ENCODE measurements at places on chromosomes 5 and 9.

DNA sequence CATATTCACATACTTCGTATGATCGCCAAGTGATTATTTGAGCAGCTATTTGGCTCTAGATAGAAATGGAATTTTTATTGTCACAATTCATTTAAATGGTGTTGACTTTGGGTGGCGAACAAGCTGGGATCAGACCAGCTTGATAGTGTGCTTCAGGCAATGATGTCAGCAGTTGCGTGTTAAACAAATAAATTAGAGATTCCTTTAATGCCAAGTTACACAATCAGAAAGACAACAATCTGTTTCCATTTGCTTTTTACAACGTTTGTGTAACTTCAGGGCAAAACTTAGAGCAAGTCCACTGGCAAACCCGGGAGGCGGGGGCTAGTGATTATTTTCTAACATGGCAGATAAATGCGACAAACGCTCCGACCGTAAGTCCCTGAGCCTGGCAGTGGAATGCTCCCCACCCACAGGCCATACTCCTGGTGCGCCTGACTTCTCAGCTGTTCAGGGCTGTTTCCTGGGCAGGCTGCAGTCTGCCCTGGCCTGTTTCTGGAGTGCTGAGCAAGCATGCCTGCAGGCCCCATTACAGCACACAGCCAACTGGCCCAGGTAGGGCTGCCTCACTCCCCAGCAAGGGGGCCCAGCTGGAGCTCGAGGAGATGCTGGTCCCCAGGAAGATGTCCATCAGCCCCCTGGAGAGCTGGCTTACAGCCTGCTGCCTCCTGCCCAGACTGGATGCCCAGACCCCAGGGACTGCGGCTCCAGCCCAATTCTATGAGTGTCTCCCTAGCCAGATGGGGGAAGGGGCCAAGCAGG lies 88.7 kb downstream of the BASP1 start:
- peak; percentile 46 for DNase-seq

DNA sequence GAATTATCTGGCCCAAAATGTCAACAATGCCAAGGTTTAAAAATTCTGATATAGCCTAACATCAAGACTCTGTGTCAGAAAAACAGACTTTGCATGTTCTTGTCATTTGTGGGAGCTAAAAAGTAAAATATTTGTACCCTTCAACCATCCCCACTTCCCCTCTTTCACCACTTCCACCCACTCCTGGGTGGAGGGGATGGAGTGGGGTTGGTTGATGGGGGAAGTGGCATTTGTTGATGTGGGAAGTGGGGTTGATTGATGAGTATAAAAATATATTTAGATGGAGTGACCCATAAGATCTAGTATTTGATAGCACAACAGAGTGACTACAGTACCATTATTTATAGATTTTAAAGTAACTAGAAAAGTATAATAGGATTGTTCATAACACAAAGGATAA lies 55.0 kb upstream of the C9orf72 start:
- no peak for DNase-seq

DNA sequence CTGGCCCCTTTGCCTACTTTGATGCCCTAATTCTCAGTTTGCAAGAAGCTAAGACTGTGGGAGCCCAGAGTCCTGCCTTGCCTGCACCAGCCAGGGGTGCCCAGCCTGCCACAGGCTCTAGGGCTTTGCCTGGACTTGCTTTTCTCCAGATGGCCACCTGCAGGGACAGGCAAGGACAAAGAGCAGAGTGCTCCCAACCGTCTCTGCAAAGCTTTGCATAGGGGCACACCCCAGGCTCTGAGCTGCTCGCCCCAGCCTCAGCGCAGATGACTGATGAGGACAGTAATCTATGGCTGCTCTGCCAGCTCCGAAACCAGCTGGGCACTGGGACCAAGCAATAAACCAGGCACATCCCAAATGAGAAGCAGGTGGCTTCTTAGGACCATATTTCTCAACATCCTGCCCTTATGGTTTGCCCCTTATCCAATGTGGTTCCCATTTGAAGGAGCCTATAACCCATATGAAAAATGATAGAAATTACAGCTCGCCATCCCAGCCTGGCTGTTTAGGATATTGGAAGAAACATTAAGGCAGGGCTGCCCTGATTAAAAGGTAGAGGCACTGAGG lies 25.4 kb upstream of the TCF7 start:
- peak; percentile 32 for DNase-seq

GRCh38 chr9:8666060-8666459 lies 866.5 kb upstream of the DMAC1 start:
- DNase-seq = no peak

GRCh38 chr9:92325991-92326500 lies 293 bp downstream of the CENPP start:
- DNase-seq = peak; percentile 41

DNA sequence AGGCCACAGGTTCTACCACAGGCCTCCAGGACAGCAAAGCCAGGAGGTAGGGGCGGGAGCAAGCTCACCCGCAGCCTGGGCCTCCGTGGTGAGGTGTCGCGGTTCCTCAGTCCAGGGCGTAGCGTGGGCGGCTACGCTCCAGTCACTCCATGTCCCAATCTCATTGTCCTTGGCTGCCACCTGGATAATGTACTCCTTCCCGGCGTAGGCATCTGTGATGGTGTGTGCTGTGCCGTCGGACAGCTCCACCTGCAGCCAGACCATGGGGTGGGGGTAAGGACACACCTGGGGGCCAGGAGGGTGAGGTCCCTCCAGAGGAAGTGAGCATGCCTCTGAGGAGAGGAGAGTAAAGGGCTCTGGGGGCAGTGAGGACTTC lies 29.8 kb upstream of the ENHO start:
- DNase-seq = no peak

DNA sequence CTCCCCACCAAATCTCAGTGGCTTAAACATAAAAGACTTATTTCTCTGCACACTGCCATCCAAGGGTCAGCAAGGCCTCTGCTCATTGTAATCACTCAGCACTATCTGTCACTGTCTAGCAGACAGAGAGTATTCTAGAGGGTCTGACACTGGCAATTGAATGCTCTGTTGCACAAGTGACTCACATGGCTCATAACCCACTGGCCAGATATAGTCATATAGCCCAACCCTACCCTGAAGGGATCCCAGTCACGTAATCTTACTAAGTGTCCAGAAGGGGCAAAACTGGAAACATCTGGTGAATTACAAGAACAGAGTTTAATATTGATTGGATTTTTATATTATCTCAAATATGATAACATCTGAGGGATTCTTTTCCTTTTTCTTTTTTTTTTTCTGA lies 80.7 kb downstream of the TSSK1B start:
- no peak for DNase-seq

GRCh38 chr5:137888863-137889759 lies at the start of gene PKD2L2:
Gene PKD2L2, plus strand, starts transcription at chr5:137889457. Its CDS starts 35 bp downstream, at chr5:137889492.
- DNase-seq = no peak

- DNase-seq = no peak
Observed at GRCh38 chr9:77161966-77162365, 15.4 kb upstream of the VPS13A start.

- DNase-seq = peak; percentile 83
Observed at GRCh38 chr5:124650147-124650561, 96.3 kb downstream of the ZNF608 start.

DNA sequence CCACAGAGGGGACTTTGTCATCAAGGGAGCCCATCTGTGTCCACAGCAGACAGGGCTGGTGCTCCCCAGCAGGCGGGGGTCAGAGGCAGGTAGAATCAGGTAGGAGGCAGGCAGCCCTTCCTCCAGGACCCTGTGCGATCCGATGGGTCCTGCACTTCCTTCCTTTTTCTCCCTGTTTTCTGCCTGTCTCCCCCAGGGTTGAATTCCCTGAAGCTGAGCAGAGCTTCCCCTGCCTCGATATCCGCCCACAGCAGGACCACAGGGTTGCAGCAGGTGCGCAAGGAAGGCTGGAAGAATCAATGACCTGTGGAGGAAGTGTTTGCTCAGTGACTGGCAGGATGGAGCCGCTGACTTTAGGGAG lies 69.2 kb downstream of the MRPL36 start:
- DNase-seq = no peak

- no peak for DNase-seq
Observed at GRCh38 chr9:23730364-23730763, 95.7 kb downstream of the ELAVL2 start.

DNA sequence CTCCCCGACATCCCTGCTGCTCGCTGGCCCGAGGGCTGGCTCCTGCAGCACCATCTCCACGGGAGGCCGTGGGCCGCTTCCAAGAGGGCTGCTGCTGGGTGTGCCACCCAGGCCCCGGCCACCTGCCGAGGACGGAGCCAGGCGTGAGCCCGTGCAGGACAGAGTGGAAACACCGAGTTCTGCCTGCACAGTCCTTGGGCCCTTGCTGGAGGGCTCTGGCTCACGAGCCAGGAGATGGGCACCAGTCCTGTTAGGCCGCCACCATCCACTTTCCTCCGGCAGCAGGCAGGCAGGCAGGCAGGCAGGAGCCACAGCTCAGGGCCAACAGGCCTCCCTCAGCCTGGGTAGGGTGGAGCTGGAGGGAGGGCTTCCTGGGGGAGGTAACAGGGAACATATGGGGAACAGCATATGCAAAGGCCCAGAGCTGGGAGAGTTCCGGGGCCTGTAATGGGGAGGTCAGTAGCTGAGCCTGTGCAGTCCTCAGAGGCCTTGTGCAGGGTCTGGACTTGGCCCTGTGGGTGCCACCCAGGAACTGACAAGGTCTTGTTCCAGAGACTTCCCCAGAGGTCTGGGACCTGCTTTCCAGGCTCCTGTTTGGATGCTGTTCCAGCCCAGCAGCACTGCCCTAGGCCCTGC lies 31.9 kb downstream of the RXRA start:
- DNase-seq = no peak

- no peak for DNase-seq
Observed at GRCh38 chr5:107794741-107795140, 124.0 kb upstream of the EFNA5 start.

DNA sequence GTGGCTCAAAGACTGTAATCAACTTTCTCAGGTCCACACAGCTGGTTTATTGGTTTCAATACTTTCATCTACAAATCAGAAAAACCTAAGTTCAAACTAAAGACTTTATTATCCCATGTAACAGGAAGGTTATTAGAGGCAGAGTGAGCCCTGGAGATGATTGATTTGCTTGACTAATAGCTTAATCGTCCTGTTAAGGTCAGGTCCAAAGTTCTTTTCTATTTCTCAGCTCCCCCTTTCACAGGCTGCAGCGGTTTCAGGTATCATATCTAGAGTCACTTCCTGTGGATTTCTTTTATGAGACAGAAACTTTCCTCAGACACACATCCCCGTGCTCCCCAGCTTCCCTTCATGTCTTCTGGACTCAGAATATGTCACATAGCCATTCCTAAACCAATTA lies 166.4 kb downstream of the PRELID2 start:
- no peak for DNase-seq

- DNase-seq = no peak
Observed at GRCh38 chr9:73683862-73684591, 532.4 kb downstream of the ANXA1 start.

- DNase-seq = no peak
Observed at GRCh38 chr5:131647048-131647769, 12.2 kb upstream of the RAPGEF6 start.

- no peak for DNase-seq
Observed at GRCh38 chr5:28310696-28311095, 1272.3 kb upstream of the CDH9 start.

GRCh38 chr5:77843570-77844372 lies 67.6 kb upstream of the TBCA start:
- DNase-seq = no peak

DNA sequence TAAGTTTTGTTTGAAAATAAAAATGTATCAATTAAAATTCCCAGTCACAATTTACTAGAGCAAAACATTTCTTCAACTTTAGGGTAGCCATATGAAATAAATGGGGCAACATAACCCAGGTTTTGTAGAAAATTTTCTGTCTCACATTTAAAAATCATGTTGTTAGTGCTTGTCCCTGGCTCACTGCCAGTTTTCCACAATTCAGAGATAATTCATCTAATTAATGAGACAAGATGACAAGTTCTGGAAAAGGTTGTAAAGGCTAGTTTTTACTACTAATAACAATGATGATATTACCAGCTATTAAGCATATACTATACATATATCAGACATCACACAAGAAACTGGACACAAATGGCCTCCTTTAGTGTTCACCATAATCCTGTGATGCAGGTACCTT lies 45.9 kb downstream of the MEGF9 start:
- DNase-seq = peak; percentile 18

- no peak for DNase-seq
Observed at GRCh38 chr9:115687356-115687755, 466.2 kb upstream of the PAPPA start.

DNA sequence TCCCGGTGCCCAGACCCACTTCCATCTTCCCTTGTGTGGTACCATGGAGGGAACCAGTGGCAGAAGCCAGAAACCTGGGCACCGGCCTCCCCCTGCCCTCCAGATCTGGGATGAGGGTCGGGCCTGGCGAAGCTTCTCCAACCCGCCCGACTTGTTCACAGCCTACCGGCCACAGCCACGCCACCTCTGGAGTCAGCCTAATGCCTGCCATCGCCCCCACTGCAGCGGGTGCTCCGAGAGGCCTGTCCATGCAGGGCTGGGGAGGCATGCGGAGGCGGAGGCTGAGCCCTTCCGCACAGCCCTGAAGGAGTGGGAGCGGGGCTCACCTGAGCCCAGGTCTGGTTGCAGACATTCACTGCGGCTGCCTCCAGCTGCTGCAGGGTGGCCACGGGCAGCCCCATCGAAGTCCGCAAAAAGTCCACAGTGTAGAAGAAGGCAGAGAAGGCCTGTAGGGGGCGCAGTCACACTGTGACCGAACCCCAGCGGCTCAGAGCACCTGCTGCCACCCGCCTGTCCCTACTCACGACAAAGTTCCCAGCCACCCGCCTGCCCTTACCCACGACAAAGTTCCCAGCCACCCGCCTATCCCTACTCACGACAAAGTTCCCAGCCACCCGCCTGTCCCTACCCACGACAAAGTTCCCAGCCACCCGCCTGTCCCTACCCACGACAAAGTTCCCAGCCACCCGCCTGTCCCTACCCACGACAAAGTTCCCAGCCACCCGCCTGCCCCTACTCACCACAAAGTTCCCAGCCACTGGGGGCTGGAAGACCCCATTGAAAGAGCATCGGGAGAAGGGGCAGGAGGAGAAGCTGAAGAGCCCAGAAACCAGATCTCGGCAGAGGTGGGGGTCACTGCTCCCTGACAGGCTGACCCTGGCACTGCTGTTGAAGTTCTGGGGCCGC lies 3.8 kb upstream of the NPDC1 start:
- DNase-seq = peak; percentile 11

- no peak for DNase-seq
Observed at GRCh38 chr5:100676817-100677631, 141.8 kb downstream of the FAM174A start.

GRCh38 chr9:92342825-92343488 lies 17.2 kb downstream of the CENPP start:
- DNase-seq = no peak

Measured in NCI-H146 (cell line).